NCI-H1417 (cell line): ENCODE measurements at places on chromosomes 2 and 18.
A peak's percentile ranks its signal among the peaks of the same experiment; 100 is the strongest.

DNA sequence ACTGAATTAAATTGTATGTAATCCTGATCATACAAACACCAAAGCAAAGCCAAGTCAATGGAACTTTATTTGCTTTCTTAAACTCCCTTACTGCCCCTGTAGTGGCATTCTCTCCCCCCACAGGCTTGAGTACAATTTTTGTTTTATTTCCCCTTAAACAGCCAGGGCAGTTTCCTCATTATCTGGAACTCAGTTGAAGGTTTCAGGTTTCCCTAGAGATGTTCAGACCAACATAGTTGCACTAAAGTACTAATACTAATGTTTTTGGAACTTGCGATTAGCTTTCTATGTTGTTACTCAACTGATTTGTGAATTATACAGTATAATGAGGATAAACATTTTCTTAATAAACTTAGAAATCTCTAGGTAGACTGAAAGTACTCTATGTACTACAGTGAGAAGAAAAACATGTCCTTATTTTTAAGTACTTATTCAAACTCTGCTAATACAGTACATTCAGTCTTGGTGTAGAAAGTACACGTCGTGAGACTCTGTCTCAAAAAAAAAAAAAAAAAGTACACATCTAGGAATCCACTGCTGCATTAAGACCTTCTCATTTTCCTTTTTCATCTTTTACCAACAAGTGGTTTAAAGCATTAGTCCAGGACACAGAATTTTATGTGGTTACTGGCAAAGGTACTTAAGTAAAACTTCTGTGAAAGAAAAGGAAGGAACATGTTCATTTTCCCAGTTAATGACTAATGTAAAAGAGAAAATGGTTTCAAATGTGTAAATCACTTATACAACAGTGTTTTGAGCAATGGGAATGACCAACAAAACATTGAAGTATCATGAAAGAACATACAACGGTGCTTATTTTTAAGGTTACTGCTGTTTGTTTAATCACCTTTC, 209.5 kb upstream of the SMAD7 start:
- no peak for DNase-seq

- peak; percentile 92 for DNase-seq
These were observed 257.5 kb downstream of the SETBP1 start for GRCh38 chr18:44937960-44938719.

GRCh38 chr2:238560234-238560633, 133.5 kb downstream of the ASB1 start:
- DNase-seq, result no peak

DNA sequence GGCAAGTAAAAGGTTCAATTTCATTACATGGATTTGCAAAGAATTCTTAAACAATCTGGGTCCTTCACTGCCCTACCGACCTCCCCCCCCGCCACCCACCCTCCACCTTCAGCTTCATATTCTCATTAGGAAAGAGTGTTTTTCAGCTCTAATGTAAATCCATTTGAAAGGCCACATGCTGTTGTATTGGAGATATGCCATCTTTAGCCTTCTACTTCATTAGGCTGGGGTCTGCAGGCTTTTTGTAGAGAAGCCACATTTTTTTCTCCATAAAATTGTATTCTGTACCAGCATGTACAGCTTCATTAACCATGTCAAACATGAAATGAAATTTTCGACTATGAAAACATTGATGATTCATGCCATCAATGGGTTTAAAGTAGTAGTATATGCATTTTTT, 42.8 kb upstream of the THUMPD2 start:
- no peak for DNase-seq

DNA sequence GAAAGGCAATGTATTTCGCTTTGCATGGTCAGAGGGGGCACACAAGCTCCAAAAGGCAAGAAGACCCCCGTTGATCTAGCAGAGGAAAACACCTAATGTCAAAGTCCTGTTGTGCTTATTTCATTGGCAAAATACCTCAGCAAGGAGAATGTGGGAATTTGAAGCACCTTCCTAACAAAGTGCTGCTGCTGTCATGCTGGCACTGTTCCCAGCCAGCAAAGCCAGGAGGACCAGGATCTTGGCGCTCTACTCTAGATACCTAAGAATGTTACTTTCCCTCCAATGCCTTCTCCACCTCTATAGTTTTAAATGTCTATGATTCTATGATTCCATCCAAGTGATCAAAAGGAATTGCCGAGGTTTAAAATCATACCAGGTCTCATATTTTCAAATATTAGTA, 867.9 kb upstream of the POU3F3 start:
- DNase-seq, result no peak

GRCh38 chr2:159366538-159366937, 80.0 kb upstream of the WDSUB1 start:
- no peak for DNase-seq

GRCh38 chr2:180707175-180707883, 273.1 kb upstream of the UBE2E3 start:
- DNase-seq, result no peak

GRCh38 chr2:54672590-54673456, 50.6 kb upstream of the EML6 start:
- no peak for DNase-seq

- peak; percentile 50 for DNase-seq
These were observed 140.4 kb upstream of the VRK2 start for GRCh38 chr2:57906152-57906732.

GRCh38 chr2:177983183-177983788, 89.3 kb downstream of the PDE11A start:
- peak; percentile 77 for DNase-seq

DNA sequence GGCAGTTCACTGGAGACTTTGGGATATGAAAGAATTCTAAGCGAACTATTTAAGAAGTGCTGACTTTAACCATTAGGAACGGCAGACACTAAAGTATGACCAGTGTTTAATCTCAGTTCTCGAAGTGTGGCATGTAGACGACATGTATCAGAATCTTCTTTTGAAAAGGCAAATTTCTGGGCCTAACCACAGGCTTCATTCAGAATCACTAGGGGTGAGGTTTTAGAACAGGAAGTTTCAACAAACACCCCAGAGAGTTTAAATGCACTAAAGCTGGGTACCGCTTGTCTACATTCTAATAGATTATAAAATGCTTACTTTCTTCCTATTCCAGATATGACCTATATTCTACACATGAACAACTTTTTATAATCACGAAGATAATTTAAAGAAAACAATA, 180.3 kb downstream of the ANKRD44 start:
- DNase-seq, result no peak

DNA sequence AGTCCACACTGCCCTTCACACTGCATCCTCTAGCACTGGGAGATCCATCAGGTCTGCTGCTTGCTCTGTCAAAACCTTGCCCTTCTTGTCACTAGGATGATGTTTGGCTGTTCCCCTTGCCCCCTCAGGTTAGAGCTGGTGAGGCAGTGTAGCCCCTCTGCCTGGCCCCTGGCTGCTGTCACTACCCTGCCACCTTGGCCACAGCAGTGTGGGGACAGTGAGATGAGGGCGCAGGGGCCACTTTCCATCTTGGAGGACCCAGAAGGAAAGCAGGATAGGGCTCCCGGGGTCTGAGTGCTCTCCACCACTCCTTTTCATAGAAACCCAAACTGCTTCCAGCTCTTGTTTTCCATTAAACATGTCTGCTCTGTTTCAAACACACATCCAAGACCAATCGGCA, 19.9 kb downstream of the THSD7B start:
- no peak for DNase-seq

- no peak for DNase-seq
These were observed 4.0 kb upstream of the RAB17 start for GRCh38 chr2:237594514-237594871.

DNA sequence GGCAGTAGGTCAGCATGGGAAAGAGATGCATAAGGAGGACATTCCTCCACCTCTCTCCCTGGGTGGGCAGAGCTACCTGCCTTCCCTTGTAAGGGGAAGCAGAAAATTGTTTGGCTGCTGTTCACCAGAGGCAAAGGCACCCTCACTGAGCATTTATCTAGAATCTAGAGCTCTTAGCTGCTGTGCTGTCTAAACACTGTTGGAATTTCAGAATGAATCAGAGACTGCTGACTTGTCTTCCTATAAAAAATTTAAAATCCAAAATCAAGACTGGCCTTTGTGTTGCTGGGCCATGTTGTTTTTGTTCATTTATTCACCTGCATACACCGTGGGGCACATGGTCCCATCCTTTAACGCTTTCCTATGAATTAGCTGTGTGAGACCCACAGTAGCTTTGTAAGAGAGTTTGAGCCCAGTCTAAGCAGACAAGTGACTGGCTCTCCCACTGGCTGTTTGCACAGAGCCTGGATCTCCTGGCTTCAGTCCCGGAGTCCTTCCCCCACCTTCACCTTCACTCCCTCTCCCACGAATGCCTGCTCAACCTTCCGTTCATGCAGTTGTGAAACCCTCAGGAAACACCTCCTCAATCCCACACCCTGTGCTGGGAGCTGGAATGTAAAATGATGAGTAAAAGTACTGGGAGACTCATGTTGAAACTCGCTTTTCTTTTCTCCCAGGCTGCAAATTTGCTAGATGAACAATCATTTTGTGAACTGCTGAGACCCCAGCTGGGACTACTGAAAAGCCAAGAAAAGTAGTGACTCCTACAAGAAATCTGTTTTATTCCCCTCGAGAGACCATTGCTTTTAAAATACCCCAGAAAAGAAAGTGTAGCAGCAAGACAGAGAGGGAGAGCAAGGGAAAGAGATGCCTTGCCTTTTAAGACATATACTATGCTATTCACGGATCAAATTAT, 76.2 kb downstream of the FAM168B start:
- DNase-seq, result no peak

- DNase-seq, result no peak
These were observed 15.2 kb upstream of the BOLA3 start for GRCh38 chr2:74162951-74163350.

- DNase-seq, result no peak
These were observed 55.1 kb upstream of the ZNF397 start for GRCh38 chr18:35185771-35186170.

DNA sequence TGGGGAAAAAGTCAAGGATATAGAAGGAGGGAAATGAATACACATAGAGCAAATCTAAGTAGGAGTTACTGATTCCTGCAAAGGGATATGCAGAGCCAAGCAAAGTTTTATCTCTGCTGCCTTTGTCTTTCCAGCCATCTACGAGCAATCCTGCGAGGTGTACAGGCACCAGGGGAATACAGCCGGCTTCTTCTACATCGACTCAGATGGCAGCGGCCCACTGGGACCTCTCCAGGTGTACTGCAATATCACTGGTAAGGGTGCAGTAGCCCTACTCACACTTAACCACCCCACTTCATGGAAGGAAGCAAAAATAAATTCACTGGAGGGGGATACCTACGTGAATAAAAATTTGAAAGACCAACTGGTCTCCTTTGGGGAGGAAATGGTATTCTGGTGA, 584.6 kb downstream of the CNTNAP5 start:
- DNase-seq, result no peak
